ENCODE measurements at places on chromosomes 6 and 20.

DNA sequence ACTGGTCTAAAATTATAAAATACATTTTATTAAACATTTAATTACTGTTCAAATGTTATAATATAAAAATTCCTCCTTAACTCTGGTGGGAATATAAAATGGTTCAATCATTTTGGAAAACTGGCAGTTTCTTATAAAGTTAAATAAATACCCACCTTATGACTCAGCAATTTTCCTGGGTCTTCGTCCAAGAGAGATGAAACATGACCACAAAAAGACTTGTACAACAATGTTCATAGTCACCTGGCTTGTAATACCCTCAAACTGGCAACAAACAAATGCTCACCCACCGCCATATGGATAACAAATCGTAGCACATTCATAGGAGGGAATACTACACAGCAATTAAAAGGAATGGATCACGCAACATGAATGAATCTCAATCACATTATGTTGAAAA is 66.0 kb upstream of the RIN2 start:
- H3K4me3 ChIP-seq = no peak overlapping the region
- H3K27ac ChIP-seq = no peak overlapping the region
- H3K4me1 ChIP-seq = no peaks in the 10 kb centered on the region
- no peaks in the 10 kb centered on the region for H3K36me3 ChIP-seq

GRCh38 chr20:51022803-51023616 is at the start of gene KCNG1:
Gene KCNG1, minus strand, starts transcription at chr20:51023107. Its CDS starts 12,769 bp downstream, at chr20:51010338.
- H3K27me3 ChIP-seq = peaks cover 51% of the 10 kb centered on the region
- H3K27ac ChIP-seq = no peak within 1 kb of the TSS
- H3K4me1 ChIP-seq = peaks cover 10% of the 10 kb centered on the region
- no peaks in the 10 kb centered on the region for H3K36me3 ChIP-seq
- H3K4me3 ChIP-seq = no peak within 1 kb of the TSS
- no peak for DNase-seq

DNA sequence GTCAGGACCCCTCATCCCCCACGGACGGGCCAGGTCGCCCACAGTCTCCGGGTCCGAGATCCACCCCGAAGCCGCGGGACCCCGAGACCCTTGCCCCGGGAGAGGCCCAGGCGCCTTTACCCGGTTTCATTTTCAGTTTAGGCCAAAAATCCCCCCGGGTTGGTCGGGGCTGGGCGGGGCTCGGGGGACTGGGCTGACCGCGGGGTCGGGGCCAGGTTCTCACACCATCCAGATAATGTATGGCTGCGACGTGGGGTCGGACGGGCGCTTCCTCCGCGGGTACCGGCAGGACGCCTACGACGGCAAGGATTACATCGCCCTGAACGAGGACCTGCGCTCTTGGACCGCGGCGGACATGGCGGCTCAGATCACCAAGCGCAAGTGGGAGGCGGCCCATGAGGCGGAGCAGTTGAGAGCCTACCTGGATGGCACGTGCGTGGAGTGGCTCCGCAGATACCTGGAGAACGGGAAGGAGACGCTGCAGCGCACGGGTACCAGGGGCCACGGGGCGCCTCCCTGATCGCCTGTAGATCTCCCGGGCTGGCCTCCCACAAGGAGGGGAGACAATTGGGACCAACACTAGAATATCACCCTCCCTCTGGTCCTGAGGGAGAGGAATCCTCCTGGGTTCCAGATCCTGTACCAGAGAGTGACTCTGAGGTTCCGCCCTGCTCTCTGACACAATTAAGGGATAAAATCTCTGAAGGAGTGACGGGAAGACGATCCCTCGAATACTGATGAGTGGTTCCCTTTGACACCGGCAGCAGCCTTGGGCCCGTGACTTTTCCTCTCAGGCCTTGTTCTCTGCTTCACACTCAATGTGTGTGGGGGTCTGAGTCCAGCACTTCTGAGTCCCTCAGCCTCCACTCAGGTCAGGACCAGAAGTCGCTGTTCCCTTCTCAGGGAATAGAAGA is 978 bp downstream of the HLA-A start:
- H3K4me3 ChIP-seq = peak overlapping the region; percentile 82
- DNase-seq = no peak
- H3K4me1 ChIP-seq = peaks cover 65% of the 10 kb centered on the region
- H3K27ac ChIP-seq = peak overlapping the region; percentile 96
- H3K36me3 ChIP-seq = peaks cover 57% of the 10 kb centered on the region

GRCh38 chr6:109174916-109175315 is 79.6 kb downstream of the CEP57L1 start:
- H3K4me1 ChIP-seq = no peaks in the 10 kb centered on the region
- H3K27me3 ChIP-seq = peaks cover 12% of the 10 kb centered on the region
- DNase-seq = no peak

GRCh38 chr20:7714549-7714948 is 225.7 kb downstream of the HAO1 start:
- H3K27ac ChIP-seq = no peak overlapping the region
- H3K4me1 ChIP-seq = no peaks in the 10 kb centered on the region
- H3K4me3 ChIP-seq = no peak overlapping the region
- no peak for DNase-seq
- H3K27me3 ChIP-seq = no peaks in the 10 kb centered on the region
- no peaks in the 10 kb centered on the region for H3K36me3 ChIP-seq

DNA sequence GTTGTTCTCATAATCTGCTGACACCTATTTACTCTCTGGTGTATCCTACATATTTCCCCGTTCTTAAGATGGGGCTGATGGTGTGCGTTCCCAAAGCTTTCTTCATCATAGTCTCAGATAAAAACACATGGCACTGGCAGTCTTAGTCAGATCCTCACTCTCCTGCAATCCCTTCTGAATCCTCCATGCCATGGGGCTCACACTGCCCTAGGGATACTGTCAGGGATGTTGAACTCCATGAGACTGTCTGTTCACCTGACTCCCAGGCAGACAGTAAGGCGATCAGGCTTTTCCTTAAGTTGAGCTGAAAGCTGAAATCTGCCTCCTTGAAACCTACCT is 76.0 kb downstream of the SLX4IP start:
- no peaks in the 10 kb centered on the region for H3K36me3 ChIP-seq
- DNase-seq = no peak
- H3K27me3 ChIP-seq = no peaks in the 10 kb centered on the region
- H3K4me3 ChIP-seq = no peak overlapping the region

GRCh38 chr6:111159633-111160032 is 72.3 kb downstream of the SLC16A10 start:
- no peak overlapping the region for H3K4me3 ChIP-seq
- H3K27me3 ChIP-seq = no peaks in the 10 kb centered on the region
- DNase-seq = no peak
- no peak overlapping the region for H3K27ac ChIP-seq

GRCh38 chr6:170279977-170280688 is 10.7 kb downstream of the DLL1 start:
- peak overlapping the region; percentile 17 for H3K27ac ChIP-seq
- peaks cover 31% of the 10 kb centered on the region for H3K4me1 ChIP-seq
- H3K4me3 ChIP-seq = peak overlapping the region; percentile 54
- H3K36me3 ChIP-seq = no peaks in the 10 kb centered on the region
- H3K27me3 ChIP-seq = no peaks in the 10 kb centered on the region

- no peak overlapping the region for H3K27ac ChIP-seq
- H3K4me3 ChIP-seq = no peak overlapping the region
- H3K36me3 ChIP-seq = no peaks in the 10 kb centered on the region
- DNase-seq = no peak
- no peaks in the 10 kb centered on the region for H3K4me1 ChIP-seq
Observed at GRCh38 chr6:84309336-84309735, 81.9 kb upstream of the CEP162 start.

DNA sequence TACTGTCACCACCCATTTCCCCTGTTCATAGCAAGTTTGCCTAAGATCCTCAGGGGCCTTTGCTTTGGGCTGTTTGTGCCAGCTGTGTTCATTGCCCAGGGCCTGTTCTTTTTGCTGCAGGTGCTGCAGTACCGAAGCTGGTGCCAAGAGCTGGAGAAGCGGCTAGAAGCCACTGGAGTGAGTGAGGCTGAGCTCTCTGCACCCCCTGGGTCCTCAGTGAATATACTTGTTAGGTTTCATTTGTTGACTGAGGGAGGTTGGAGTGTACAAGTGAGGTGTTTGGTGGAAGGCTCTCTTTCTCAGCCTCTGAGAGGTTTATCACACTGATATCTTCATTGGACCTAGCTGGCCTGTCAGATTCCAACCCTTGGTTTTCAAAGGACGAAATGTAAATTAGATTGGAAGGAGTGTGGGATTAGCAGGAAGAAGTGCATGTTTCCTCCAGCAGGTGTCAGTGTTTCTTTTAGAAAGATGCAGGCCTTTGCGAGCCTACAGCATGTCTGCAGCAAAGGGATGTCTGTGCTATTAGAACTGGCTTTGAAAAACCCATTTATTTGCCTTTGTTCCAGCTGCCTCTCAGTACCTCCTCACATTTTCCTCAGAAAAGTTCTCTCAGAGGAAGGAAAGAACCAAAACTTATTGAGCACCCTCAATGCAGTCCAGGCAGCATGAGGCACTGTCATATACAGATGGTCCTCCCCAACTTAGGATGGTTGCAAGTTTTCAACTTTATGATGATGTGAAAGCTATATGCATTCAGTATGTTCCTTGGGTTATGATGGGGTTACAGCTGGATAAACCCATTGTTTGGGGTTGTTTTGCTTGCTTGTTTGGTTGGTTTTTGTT is 8.3 kb downstream of the CEP250 start:
- H3K36me3 ChIP-seq = peaks cover 32% of the 10 kb centered on the region
- no peak overlapping the region for H3K4me3 ChIP-seq
- H3K4me1 ChIP-seq = peaks cover 6% of the 10 kb centered on the region
- H3K27ac ChIP-seq = no peak overlapping the region
- peak; percentile 20 for DNase-seq
- H3K27me3 ChIP-seq = no peaks in the 10 kb centered on the region

DNA sequence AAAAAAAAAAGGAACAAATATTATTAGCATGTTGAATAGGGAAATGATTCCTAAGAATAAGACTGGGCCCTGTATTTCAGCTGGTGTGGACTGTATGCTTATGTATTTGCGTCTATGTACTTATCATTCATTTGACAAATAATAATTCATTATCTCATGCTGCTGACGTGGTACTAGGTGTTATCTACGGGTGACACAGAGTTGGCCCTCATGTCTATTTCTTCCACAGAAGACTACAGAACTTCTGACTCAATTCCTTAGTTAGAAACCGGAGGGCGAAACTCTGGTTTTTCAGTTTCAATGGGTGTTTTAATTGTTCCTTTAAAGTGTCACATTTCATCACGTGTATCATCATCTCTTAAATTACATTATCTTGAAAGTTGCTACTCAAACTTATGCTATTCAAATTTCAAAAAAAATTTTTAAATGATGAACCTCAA is 305.9 kb downstream of the CLIC5 start:
- H3K4me3 ChIP-seq = no peak overlapping the region
- no peaks in the 10 kb centered on the region for H3K36me3 ChIP-seq
- DNase-seq = no peak
- peaks cover 28% of the 10 kb centered on the region for H3K4me1 ChIP-seq

GRCh38 chr20:39234520-39235095 is 272.5 kb downstream of the DHX35 start:
- DNase-seq = no peak
- H3K36me3 ChIP-seq = no peaks in the 10 kb centered on the region
- no peak overlapping the region for H3K4me3 ChIP-seq
- H3K27ac ChIP-seq = no peak overlapping the region

Data from CD4-positive, alpha-beta T cell (primary cell).